ENCODE measurements at places on chromosomes 2 and 18. TPM values are rescaled to one million over a fixed set of nuclear protein-coding genes. Genes with fewer than 3 reads are reported as not detected.

- DNase-seq = no peak
Measured at GRCh38 chr2:113171334-113172075, 2.3 kb upstream of the PSD4 start.

DNA sequence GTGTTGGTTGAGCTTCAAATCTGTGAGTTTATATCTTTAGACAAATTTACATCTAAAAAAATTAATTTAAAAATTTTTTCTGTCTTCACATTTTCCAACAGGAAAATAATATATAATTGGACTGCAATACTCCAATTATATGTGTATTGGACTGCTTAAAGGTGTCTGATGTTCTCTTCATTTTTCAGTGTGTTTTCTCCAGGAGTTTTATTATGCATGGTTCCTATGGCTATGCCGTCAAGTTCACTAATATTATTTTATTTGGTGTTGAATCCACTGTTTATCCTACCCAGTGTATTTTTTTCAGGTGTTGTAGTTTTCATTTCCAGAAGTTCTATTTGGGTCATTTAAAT is 62.1 kb upstream of the CTLA4 start:
- DNase-seq = no peak

DNA sequence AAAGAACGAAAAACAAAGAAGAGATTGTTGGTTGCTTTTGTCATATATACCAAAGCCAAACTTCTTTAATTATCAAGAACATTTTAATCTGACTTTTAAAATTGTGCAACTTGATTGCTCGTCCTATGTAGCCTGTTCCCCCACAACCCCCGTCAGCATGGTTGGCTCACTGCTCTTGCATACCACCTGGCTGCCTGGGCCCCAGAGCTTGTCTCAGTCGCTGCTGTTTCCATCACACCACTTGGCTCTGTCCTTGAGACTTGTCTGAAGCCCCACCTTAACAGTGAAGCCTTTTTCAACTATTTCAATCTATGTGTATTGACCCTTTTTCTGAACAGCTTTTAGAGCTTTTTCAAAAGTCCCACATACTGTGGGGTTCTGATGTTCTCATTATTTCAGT is 270.8 kb downstream of the ZNF407 start:
- DNase-seq = no peak

DNA sequence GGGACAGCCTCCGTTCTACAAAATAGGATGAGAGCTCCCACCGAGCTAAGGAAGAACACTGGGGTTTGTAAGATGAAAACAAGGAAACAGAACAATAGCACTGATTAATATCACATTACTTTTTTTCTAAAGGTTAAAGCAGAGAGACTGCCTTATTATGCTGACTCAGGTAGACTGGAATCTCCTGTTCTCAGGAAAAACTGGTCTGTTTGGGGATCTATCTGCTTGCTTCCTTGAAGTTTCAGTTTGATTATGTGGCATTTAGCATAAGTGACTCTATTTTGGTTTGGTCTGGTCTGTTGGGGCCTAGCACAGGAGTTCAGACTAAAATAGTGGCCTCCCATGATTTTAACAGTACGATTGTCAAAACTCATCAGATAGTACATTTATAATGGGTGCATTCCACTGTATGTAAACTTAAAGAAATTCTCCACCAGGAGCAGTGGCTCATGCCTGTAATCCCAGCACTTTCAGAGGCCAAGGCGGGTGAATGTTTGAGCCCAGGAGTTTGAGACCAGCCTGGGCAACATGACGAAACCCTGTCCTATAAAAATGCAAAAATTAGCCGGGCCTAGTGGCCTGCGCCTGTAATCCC is 64.1 kb upstream of the NDUFV2 start:
- no peak for DNase-seq

- DNase-seq = no peak
Measured at GRCh38 chr2:17798338-17798737, 17.9 kb upstream of the MSGN1 start.

- no peak for DNase-seq
Measured at GRCh38 chr18:80175451-80176204, 66.6 kb downstream of the ADNP2 start.

- no peak for DNase-seq
Measured at GRCh38 chr2:171185165-171185818, 24.6 kb upstream of the TLK1 start.

- DNase-seq = no peak
Measured at GRCh38 chr2:118850168-118850900, 2.9 kb upstream of the EN1 start.

UGT1A10 gene
- not detected for polyA plus RNA-seq

DNA sequence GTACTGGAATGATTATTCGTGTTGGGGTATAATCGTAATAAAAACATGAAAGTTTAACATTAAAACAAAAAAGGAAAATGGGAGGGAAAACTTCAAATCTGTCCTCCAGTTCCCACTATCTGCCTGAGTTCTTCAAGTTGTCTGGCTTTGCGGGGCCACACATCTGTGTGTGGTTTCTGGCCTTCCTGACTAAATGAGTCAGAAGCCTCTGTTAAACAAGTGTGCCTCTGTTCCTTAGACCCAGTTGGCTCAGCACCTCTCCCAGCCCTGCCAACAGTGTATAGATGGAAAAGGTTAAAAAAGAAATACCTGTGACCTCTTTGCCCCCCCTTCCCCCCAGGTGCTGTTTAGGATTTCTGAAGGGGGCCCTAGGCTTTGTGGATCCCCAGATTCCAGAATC is 30.2 kb downstream of the XDH start:
- DNase-seq = peak; percentile 82

DNA sequence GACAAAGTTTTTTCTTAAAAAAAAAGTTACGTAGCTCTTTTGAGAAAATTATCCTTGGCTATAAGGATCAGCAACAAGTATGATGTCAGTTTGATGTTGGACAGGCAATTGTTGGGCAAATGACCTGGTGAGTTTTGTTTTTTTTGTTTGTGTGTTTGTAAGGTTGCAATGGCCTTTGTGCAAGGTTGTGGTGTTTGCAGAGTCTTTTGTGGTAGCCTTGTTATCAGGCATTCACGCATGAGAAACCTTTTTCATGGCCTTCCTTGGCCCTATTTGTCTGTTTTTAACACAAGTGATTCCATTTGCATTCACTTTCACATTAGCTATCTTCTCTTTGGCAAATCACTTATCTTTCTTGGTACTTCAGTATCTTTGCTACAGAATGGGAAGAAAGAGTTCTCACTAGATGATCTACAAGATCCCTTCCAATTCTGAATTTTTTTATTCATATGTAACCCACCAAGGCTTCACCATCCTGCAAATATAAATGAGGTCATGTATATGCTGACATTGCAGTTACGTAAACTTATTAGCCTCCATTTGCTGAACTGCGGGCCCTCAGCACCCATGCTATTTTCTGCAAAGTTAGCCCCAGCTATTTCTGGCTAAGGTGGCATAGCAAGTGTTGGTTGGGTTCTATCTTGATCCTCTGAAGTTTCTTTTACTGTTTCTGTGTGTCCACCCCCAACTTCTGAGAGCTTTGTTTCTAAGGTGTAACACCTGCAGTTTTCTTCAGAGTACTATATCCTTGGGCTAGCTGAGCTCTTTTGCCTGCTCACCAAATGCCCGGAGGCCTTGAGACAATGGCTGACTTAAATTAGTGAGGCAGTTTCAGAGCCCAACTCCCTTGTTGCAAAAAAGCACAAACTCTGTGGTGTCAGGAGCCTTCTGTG is 667.1 kb downstream of the IRS1 start:
- DNase-seq = no peak

DNA sequence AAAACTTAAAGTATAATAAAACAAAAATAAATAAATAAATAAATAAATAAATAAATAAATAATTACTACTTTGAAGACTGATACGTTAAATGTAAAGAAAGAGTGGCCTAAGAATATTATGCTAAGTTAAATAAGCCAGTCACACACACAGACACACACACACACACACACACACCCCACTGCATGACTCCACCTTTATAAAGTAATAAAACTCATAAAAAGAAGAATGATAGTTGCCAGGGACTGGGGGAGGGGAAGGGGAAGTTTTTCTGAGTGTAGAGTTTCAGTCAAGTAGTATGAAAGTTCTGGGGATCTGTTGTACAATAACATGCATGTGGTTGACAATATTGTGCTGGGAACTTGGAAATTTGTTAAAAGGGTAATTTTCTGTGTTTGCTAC is 1237.5 kb upstream of the GYPC start:
- DNase-seq = no peak

GRCh38 chr2:165474619-165475276 is 5.2 kb downstream of the CSRNP3 start:
- no peak for DNase-seq

GRCh38 chr18:57561728-57562423 is 24.6 kb downstream of the FECH start:
- no peak for DNase-seq

- no peak for DNase-seq
Measured at GRCh38 chr2:237527233-237527632, 39.1 kb upstream of the PRLH start.

DNA sequence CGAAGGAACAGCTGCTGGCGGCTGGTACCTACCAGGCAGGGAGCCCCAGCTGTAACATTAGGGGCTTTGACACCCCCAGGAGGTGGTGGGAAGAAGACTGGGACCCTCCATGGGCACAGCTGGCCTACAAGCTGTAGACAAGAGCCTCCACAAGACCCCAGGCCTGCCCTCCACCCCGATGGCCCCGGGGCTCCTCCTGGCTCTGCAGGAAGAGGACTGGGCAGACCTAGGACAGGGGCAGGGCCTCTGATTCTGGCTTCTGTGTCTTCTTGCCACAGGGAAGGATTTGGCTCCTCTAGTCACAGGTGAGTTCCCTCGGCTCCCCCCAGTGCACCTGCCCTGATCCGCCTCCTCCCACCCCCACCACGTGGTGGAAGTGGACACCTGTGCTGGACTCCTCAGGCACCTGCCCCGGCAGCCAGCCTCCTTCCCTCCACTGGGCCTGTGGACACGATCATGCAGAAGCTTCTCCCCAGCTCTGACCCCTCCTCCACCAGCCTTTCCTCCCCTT is 53.4 kb upstream of the ODC1 start:
- DNase-seq = no peak

DNA sequence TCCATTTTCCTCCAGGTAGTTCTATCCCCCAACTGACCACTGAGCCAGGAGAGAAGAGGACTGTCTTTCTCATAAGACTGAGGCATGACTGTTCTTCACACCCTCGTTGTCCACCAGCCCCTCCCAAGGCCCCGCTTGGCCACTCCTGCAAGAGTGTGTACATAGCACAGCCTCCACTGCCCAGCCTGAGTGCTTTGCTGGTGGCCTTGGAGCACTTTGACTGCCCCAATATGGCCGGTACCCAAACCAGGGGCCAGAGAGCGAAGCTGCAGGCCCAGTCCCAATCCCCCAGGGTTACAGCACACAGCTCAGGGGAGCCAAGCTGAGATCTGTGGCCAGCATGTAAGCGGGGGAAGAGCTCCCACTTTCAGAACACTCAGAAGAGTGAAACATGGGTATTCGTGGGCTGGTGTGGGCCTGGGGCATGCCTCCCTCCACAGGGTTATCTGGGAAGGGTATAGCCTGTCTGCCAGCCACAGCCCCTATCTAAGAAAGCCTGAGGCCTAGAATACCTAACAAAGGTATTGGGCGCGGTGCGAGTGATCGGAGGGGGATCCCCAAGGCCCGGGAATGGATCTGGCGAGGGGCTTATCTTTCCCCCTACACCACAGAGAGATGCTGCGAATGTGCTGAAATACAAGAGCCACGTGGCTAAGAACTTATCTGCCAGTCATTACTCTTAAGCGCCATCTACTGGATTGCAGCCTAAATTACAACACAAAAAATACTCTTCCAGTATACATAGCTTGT is 163.8 kb downstream of the WDPCP start:
- DNase-seq = no peak

DNA sequence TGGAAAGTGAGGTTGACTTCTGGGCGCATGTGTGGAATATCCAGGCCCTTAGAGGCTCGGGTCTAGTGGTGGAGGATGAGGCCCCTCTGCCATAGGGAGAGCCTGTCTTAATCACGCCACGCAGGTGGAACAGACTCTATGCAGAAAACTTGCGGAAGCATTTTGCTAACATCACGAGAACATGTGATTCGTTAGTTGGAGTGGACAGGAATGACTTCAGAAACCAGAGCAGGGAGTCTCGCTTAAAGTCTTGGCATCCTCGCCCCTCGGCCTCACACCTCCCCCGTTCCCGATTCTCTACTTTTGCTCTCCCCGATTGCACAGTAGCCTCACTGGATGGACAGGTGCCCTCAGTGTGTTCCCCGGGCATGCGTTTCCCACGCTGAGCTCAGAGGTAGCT is 333.4 kb downstream of the GBX2 start:
- no peak for DNase-seq

DNA sequence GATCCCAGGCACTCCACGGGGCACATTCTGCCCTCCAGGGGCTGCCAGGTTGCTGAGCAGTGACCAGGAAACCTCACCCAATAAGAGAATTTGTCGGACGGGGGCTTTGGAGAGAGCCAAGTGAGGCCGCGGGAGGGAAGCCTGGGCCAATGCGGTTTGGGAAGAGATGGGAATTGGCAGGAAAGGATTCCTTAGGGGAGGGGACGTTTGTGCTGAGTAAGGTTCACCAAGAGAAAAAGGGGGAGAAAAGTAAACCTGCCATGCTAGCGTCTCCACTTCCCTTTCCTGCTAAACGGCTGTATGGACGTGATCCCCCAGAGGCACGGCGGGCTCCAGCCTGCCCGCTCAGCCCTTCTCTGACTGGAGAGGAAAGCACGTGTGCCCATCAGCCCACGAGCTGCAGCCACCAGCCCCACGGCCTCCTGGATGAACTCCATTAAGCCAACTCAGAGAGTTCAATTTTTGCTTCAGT is 194.4 kb upstream of the ID2 start:
- no peak for DNase-seq
